Stimulated activated CD4-positive, alpha-beta T cell treated with anti-CD3 and anti-CD28 coated beads, Interleukin-15, amount 100 ng/mL, for 48 hours (primary cell): ENCODE measurements at places on chromosomes 2 and 18.

DNA sequence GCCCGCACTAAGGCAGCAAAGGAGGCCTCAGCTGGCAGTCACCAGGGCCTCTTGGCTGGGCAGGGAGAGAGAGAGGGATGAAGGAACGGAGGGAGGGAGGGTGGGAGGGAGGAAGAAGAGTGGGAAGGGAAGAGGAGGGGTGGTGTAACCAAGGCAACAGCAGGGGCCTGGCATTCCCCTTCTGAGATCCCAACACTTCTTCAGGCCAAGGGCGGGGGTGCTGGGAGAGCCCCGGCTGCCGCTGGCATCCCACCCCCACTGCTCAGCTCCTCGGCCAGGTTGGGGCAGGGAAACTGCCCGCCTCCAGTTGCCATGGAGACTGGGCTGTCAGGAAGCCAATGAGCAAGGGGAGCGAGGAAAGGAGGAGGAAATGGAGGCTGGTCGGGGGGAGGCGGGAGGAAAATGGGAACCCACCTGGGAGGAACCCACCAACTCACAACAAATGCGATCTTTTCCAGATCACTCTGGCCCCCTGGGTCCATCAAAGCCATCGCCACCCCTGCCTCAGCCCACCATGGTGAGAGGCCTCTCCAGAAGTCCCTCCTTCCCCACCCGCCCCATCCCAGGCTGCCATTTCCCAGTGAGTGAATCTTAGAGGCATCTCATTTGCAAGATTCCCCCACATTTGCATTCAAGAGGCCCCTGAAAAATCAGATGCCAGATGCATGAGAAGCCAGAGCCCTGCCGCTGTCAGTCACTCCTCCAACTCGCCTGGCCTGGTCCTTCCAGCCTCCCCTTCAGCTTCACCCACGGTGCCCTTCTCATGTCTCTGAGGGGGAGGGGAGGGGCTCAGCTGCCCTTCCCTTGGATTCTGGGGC, 12.4 kb downstream of the SH2D6 start:
- DNase-seq: no peak

DNA sequence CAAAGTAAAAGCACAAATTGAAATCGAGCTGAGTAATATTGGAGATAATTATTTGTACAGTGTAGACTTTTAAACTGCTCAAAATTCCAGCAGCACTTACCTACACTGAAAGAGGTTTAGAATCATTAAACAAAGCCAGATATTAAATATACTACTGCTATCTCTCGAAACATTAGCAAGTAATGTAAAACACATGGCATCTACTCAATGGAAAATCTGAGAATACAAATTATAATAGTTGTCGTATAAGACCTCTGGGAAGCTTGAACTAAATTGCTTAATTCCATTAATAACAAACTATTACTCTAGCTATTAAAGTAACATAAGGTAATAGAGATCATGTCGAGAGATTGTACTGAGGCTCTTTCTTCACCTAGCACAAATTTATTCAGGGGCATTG, 108.9 kb downstream of the KLHL29 start:
- no peak for DNase-seq

GRCh38 chr18:10027031-10027430, 113.2 kb downstream of the VAPA start:
- DNase-seq: no peak

DNA sequence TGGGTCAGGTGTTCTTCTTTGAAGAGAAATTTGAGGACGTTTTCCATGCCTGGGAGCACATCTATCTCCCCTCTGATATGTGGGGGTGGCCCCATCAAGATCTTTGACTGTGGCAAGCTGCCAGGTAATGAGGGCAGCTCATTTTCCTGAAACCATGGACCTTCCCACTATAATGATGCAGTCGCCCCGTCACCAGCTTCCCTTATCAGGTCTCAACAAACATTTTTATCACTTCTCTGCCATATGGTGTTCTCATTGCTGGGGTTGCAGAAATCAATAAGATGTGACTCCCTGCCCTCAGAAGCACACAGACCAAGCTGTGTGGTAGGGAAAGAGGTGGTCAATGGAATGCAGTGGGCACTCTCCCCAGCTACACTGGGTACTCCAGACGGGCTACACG, 48.4 kb upstream of the B3GNT7 start:
- DNase-seq: no peak

DNA sequence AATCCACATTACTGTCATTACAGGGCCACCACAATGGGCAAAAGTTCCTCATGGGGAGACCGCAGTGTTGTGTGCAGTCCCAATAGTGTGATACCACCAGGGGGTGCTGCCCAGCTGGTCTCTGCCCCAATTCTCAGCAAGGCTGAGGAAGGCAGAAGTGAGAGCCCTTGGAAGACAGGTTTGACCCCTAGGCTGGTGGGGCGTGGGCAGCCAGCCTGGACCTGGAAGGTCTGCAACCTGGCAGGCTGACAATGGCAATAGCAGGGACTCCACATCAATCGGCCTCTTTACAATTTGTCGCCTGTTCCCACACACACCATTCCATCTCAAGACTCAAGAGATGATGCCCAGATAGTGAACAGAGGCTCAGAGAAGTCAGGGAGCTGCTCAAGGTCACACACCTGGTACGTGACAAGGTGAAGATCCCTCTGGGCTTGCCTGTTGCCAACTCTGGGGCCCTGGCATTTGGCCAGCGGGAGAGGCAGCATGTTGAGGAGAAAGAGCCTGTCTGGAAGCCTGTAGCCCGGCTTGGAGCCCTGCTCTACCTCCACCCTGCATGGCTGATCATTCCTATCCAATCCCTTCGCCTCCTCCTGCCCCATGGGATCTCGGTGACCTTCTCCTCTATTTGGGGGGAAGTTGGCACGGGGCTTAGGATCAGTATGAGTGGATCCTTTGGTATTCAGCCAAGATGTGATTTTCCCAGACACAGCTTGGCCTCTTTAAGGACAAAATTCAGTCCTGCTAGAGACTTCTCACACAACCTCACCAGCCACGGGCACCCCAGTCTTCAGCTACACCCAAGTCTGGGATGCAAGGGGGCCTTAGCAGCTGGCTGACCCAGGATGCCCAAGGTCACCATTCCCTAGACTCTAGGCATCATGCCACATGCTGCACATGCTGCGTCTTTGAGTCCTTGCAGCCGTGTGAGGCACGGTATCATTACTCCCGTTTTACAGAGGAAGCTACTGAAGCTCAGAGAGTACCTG, 2.9 kb upstream of the ATOH8 start:
- peak; percentile 51 for DNase-seq

DNA sequence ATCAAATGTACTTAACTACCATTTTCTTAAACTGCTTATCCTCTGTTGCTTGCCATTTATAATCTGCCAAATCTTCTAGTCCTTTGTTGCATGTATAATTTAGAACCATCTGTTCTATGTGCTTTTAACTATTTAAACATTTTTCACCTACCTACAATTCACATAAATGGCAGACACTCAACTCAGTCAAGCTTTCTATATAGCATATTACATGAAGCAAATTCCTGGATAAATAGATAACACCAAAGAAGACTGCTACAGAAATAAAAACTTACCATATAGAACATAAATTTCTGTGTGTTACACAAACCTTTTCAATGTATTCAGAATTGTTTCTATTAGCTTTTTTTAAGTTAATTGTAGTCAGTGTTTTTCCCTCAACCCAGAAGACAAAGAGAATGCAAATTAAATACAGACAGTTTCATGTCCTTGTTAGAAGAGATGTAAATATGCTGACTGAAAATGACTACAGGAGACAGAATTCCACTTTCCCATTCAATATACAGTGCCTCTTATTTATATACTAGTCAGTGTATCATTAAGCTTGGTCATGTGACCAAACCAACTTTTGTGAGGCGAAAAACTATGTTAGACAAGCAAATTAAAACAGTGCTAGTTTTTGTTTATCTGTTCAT, 2.6 kb downstream of the BAZ2B start:
- DNase-seq: no peak

- no peak for DNase-seq
Measured at GRCh38 chr2:169225906-169226305, 136.4 kb downstream of the LRP2 start.

- no peak for DNase-seq
Measured at GRCh38 chr2:163373496-163373895, 362.3 kb downstream of the FIGN start.

- DNase-seq: no peak
Measured at GRCh38 chr18:54690198-54690597, 99.2 kb downstream of the DYNAP start.

DNA sequence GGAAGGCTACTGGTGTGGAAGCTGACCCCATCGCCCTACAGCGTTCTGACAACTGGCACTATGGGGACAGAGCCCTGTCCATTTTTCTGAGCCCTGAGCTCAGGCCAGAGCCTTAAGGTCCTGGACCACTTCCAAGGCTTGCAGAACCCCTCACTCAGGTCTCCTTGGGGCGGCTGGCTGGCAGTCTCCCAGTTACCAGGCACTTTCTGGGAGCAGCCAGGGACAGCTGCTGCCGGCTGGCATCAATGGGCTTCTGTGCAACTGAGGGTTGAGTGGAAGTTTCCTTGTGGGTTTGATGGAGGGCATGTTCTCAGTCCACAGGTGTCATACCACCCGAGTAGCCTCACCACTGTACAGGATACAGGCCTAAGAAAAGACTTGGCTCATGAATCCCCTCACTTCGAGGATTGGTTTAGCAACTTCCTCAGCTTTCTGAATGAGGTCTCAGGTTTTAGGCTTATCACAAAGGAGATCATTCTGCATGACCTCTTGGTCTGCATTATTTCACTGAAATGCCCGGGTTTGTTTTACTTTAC, 27.4 kb upstream of the WIPF1 start:
- DNase-seq: no peak
